ENCODE measurements at places on chromosomes 5 and 9.

DNA sequence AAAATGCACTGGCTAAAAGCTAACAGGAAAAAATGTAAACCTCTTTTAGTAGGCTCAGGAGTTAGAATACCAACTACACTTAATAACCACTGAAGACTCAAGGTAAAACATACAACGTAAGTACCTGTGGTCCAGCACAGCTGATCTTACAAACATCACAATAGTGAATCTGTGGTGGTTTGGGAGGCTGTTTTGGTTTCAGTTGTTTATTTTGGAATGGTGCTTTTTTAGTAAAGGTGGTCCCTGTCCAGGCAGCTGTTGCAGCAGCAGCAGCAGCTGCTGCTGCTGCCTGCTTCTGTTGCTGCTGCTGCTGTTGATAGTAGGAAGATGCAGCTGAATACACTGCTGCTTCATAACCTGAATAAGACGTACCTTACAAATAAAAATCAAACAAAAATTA, 37.9 kb downstream of the ZFR start:
- DNase-seq = no peak

- no peak for DNase-seq
Measured at GRCh38 chr9:130927995-130928900, 10.8 kb downstream of the FIBCD1 start.

DNA sequence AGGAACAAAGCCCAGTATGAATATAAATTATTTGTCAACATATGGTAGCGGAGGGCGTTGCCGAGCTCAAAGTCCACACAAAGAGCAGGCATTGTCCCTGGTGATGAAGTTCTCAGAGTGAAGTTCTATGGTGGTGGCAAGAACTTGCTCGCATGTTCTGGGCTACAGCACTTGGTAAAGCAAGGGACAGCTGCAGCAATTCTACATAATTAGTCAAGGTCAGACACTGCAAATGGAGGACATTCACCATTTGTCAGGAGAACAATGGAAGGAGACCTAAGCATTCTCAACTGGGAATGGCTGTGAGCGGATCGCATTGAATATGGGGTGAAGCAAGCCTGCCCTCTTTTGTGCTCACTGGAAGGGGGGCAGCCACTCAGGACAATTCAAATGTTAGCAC, 503.8 kb upstream of the ADAMTS16 start:
- DNase-seq = no peak

GRCh38 chr5:2373631-2374030, 377.8 kb downstream of the IRX2 start:
- no peak for DNase-seq

DNA sequence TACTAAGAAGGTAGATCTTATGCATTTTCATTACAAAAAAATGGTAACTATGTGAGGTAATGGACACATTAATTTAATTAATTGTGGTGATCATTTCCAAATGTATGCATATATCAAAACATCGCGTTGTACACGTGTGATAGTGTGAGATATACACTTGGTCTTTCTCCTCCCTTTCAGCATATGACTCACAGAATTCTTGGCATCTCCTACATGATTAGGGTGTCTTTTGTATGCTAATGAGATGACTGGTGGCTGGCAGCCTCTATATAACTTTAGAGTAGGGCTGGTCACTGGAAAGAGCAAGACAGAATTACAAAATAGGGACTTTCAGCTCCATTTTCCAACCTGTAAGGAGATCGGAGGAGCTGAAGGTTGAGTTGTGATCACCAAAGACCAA, 1167.6 kb downstream of the CDH12 start:
- no peak for DNase-seq

DNA sequence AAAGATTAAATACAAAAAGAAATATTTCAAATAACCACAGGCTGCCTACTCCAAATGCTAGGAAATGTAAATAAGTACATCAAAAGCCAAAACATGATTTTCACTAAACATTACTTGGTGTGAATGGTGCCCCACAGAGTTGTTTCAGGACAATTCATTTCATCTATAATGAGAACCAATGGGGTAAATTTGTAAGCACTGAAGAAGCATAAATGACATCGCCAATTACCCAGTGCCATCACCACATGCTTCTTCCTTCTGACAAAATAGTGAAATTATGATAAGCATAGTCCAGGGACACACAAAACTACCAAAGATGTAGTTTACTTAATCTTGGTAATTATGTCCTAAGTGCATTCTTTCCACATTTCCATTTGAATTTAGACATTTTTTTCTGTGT, 510.4 kb upstream of the TYRP1 start:
- no peak for DNase-seq
